ENCODE measurements at places on chromosomes 2 and 18.

DNA sequence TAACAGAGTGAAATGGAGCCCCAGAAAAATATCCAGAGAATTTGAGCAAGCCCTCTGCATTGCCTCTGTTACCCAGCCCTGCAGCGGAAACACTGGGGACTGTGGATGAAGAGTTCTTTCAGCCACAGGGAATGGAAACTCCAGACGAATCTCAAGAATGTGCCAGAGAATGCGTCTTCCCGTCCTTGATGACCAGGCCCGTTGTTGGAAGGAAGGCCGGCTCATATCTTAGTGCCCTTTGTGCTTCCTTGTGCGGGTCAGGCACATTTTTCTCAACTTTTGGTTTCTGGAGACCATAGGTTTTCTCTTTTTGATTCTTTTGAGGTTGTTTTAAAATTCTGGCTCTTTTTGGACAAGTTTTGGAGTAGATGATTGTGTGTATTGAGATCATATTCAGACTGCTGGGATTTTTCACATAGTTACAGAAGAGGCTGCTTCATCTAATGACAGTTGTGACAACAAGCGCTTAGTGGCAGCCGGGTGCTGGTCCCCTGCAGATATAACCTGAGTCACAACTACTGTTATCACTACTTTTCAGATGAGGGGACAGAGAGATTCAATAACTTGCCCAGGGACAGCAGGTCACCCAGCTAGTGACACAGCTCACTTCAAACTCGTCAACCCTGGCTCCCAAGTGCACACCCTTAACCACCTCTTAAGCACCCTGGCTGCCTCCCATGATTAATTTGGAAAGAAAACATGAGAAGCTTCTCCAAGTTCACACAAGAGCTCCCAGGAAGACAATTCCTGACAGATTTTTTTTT lies 15.7 kb downstream of the MAL start:
- no peak for DNase-seq

GRCh38 chr2:73418343-73418742 lies 32.7 kb downstream of the ALMS1 start:
- peak; percentile 49 for DNase-seq

GRCh38 chr2:205772983-205773382 lies 90.7 kb downstream of the NRP2 start:
- DNase-seq = no peak

- DNase-seq = no peak
These were observed 1639.1 kb downstream of the SUCLG1 start for GRCh38 chr2:82819951-82820350.

DNA sequence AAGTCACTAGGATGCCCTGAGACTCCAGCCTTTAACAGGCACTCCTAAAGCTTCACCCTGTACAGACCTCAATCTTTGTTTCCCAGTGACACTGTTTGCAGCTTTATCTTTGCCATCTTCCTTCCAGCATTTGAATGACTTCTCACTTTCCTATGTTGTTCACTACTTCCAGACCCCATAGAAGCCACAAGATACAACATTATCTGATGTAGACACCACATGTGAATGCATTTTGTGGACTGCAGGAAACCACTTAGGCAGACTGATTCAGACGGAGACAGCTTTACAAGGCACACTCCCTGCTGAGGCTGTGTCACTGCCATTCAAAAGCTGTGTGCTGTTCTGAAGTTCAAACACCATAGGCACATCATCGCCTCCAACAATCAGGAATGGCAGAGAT lies 67.3 kb upstream of the SPATS2L start:
- DNase-seq = no peak

DNA sequence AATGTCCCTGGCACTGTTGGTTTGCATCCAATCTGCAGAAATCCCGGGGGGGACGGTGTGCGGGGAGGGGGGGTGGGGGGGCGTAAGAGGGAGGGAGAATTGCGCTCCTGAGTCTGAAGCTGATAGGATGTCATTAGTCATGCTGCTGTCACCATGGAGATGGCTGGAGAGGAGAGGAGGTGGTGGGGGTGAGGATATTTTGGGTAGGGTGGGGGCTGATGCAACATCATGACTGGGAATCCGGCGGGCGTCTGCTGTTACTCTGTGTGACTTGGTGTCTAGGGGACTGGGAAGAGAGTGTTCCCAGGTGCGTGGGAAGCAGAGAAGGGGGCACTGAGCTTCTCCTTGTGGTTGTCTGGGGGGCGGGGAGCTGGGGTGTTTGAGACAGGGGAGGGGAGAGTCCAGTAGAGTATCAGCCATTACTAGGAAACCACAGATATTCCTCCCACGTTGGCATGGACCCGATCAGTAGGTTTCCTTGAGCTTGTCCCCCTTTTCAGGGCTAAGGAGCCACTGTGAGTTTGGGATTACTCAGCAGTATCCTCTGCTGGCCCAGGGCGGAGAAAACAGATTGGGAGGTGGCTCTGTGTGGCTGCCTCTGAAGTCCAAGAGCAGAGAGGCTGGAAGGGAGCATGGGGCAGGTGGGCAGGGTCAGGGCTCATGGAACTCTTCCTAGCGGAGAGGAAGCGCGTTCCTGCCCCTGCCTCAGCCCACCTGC lies 18.9 kb downstream of the TET3 start:
- DNase-seq = no peak

DNA sequence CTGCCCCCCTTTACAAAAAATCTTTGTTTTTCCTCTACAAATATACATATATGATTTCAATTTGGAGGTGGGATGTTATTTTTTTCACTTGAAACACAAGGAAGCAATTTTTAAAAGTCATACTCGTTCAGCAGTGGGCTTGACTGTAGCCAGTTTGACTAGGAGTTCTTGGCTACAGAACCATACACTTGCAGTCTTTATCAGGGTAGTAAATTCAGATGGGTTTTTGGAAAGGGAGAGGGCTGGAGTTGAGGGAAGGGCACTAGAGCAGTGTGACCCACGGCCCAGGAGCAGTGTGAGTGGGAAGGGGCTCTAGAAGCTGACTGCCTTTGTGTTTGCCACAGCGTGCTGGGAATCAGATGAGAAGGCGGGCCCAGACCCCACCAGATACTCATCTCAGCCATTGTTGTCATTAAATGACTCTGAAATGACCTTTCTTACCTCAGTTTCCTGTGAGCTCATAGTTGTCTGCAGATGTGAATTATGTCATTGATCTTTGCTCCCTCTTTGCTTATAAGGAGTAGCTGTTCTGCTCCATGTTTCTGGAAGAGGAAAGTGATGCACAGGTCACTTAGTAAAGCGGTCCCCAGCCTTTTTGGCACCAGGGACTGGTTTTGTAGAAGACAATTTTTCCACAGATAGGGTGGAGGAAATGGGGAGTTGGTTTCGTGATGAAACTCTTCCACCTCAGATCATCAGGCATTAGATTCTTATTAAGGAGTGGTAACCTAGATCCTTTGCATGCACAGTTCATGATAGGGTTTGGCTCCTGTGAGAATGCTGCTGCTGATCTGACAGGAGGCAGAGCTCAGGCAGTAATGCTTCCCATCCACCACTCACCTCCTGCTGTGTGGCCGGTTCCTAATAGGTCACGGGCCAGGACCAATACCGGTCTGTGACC lies 116.8 kb downstream of the SPTBN1 start:
- no peak for DNase-seq

GRCh38 chr2:1268034-1268433 lies 145.2 kb upstream of the TPO start:
- DNase-seq = no peak

DNA sequence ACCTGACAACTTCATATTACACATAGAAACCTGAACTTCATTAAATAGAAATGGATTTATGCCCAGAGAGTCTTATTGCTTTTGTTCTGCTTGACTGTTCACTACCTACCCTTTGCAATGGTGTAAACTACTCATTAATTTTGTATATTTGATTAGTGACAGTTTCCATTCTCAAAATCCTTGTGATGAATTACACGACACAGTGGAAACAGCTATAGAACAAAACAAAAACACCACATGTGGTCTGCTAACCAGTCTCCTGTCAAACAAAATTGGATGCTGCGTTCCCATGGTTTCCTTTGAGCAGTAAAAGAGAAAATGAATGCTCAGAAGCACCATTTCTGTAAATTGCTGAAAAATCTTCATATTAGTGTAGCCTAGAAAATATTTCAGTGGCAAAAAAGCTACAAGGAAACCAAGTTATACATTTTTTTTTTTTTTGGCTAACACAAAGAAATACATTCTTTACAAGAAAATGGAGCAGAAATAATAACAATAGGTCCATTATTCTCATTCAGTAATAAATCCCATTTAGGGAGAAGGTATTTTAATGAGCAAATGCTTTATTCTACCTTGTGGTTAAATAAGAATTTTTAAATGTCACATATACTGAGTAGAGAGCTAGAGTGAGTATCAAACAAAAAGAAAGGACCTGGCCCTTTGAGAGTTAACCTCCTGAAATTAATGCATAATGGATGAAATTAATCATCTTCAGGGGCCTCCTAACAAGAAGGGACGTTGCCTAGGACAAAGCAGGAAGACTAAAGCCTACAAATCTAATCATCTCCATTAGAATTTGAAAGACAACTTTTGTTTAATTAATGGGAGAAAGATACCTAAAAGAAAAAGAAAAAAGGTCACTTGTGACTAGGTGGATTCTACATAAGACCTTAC lies 355.1 kb upstream of the ZC3H15 start:
- DNase-seq = no peak

DNA sequence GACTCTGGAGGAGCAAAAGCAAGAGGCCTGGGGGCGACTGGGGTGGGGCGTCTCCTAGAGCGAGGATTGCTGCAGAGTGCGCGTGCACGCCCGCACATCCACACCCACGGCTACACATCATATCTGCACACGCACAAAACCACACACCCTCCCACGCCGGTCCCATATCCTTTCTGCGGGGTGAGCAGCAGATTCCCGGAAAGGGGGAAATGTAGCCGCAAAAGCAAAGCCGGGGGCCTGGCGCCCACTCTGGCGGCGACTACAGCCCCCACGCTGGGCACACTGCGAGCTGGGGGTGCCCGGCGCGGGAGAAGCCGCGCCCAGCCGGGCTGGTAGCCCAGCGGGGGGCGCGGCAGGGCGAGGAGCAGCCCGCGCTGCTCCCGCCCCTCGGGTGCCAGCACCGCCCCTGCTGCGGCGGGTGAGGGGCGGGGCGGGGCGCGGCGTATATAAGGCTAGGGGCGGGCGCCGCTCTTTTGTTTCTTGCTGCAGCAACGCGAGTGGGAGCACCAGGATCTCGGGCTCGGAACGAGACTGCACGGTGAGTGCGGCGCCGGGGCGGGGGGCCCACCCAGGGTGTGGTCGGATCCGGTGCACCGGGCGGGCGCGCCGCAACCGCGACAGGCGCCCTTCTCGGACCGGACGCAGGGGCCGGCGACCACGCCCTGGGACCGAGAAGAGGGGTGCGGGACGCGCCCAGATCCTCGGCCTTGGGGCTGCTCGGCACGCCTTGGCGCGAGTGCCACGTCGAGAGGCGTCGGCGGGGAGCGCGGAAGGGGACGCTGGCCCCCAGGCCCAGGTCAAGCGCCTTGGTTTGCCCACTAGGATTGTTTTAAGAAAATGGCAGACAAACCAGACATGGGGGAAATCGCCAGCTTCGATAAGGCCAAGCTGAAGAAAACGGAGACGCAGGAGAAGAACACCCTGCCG lies at the start of gene TMSB10:
TSS of gene TMSB10 (plus strand) at position 476 of the 927 bp plus-strand sequence.
- DNase-seq = peak; percentile 92

- no peak for DNase-seq
These were observed 254.2 kb downstream of the KCNS3 start for GRCh38 chr2:18132697-18133096.

- DNase-seq = no peak
These were observed 810.4 kb upstream of the HS6ST1 start for GRCh38 chr2:129129087-129129486.

- no peak for DNase-seq
These were observed 568.3 kb downstream of the LRRTM4 start for GRCh38 chr2:76953733-76954347.

DNA sequence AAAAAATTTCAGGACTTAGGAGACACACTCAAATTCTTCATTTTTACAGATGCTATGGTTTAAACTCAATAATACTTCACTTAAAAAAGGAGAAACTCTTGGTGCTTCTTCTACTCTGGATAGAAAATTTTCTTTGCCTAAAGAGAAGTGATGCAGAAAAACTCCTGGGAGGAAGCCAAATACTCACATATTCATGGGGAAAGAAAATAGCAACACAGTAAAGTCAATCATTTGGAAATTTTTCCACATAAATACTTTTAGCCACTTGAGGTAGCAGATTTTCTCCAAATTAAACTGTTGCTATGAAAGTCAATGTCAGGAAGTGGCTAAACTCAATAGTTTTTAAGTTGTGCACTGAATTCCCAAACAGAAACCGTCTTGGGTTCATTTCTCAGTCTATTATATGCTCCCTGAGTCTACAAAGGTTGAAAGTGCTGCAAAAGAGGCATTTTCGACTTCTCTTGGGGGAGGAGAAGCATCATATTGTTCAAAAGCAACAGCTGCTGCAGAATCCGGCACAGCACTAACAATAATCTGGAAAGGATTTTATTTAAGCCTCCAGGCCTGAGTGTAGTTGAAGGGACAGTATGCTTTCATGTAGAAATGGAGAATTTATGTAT lies 81.1 kb downstream of the UPP2 start:
- DNase-seq = no peak

GRCh38 chr2:18630101-18630500 lies 40.7 kb upstream of the NT5C1B start:
- no peak for DNase-seq

DNA sequence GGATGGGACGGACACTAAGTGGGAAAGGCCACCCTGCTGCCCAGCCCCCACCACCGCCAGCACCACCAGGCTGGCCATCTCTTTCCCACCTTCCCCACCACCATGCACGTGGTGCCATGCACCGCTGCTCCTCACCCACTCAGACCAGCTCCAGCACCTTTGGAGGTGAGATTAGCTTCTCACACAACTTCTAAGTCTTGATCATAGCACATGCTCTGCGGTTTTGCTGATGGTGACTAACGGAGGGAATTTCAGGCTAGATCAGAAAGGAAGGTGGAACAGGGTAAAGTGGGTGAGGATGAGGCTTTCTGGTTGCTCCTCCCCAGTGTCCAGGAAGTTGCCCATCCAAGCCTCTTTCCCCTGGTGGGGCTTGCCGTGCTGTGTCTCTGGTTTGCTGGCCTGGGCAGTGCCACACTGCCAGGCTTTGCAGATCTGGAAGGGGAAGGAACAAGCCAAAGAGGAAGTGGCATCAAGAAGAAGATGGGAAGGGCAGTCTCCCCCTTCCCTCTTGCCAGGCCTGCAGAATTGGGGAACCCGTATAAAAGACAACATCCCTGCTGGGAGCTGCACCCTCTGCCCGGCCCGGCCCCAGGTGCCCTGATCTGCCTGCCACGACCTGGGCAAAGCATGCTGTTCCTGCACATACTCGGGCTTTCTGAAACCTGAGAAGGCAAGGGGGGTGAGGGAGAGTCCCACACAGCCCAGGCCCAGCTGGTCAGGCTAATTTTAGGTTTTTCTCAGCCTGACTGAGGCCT lies 44.3 kb upstream of the CAB39 start:
- DNase-seq = peak; percentile 69
